Caco-2 (cell line): ENCODE measurements at places on chromosomes 1 and 21. TPM values are rescaled to one million over a fixed set of nuclear protein-coding genes. Genes with fewer than 3 reads are reported as not detected.

DNA sequence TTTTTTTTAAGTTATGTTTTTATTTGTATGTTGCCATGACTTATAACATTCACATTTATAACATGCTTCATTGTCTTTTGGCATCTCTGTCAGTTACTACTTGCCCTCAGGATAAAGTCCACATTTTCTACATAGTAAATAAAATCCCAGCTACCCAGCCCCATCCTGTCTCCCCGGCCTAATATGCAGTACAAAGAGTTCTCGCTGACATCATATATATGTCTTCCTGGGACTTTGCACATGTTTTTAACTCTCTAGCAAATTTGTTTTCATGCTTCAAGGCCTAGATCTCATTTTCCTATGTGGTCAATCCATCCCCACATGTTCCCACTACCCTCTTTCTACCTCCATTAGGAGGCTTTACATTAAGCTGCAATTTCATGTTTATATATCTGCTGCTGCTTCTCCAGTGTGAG is 33.0 kb upstream of the IVNS1ABP start:
- DNase-seq = peak; percentile 10

DNA sequence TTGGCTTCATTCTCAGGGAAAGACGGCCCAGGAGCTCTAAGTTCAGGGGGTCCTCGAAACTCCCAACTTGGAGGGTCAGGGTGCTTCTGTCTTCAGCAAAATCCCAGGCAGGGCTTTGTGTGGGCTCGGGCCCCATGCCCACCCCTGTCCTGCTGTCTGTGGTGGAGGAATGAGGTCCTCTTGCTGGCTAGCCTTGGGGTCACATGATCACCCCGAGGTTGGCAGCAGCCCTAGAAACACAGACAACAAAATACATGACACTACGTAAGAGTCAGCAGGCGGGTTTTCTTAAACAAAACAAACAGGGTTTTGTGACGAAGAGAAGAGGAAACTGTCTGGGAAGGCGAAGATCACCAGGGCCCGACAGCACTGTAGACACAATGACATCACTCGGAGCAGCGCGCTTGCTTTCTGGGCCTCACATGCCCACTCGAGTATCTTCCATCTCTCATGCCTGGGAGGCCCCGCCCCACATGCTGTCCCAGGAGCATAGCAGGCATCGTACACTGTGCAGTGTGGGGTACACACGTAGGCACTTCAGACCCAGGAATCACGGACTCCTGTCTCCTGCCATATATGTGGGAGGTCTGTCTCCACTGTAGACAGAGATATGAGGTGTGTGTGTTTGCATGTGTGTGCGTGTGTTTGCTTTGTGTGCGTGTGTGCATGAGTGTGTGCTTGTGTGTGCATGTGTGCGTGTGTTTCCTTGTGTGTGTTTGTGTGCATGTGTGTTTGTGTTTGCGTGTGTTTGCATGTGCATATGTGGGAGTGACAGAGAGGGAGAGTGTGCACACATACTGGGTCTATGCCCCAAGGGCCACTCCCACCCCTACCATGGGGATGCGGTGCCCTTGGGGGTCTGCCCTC is 94.7 kb downstream of the SIK1 start:
- DNase-seq = peak; percentile 59

The SIM2 gene
- total RNA-seq = 9.4 and 11.5 TPM in 2 replicates

DNA sequence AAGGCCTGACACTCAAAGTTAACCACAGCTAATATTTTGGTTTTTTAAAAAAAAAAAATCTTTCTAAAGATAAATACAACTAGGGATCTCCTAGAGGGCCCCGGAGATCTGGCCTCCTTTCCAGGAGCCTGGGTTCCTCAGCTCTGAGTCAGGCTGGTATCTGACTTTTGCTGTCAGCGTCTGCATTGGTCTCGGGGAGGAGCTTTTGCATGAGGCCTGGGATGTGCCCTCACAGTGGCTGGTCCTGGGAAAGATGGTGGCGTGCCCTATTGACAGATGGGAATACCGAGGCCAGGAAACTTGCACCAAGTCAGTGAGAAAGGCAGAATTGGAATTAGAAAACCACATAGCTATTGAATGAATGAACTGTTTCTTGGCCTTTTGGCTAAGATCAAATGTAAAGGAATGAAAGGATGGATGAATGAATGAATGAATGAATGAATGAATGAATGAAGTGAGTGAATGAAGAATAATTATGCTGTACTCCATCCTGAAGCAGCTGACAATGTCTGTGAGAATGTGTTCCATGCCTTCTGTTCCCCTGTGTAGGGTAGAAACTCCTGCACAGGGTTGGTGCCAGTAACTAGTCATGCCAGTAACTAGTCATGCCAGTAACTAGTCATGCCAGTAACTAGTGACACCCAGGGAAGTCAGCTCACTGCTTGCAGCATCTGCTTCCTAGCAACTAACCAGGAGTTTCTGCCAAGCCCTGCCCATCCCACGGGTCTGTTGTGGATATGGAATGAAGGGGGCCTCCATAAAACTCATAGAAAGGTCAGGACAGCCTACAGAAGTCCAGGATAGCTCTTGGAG is 242.5 kb upstream of the VAMP3 start:
- no peak for DNase-seq

DNA sequence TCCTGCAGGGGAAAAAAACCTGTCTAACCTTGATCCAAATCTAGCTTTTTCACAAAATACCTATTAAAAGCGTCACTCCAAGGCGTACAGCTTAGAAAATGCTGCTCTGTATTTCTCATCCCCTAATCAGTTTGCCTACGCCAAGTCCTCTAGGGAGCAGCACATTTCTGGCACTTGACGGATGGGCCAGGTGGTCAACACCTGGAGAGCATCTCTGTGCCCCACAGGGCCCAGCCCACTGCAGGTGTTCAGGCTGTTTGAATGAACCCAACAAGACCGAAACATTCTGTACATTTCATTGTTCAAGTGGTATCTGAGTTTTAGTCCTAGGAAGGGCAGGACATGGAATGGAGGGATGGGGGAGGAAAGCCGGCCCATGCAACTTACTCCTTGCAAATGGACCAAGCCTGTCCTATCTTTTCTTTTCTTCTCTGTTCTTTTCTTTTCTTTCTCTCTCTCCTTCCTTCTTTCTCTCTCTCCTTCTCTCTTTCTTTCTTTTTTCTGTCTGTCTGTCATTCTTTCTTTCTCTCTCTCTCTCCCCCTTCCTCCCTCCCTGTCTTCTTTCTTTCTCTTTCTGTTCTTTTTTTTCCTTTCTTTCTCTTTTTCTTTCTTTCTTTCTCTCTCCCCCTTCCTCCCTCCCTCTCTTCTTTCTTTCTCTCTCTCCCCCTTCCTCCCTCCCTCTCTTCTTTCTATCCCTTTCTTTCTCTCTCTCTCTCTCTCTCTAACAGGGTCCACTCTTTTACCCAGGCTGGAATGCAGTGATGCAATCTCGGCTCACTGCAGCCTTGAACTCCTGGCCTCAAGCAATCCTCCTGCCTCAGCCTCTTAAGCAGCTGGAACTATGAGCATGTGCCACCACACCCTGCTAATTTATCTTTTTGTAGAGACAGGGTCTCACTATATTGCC is 29.1 kb downstream of the IGFN1 start:
- DNase-seq = no peak

GRCh38 chr1:104440011-104440410 is 690.3 kb downstream of the AMY1C start:
- DNase-seq = no peak

DNA sequence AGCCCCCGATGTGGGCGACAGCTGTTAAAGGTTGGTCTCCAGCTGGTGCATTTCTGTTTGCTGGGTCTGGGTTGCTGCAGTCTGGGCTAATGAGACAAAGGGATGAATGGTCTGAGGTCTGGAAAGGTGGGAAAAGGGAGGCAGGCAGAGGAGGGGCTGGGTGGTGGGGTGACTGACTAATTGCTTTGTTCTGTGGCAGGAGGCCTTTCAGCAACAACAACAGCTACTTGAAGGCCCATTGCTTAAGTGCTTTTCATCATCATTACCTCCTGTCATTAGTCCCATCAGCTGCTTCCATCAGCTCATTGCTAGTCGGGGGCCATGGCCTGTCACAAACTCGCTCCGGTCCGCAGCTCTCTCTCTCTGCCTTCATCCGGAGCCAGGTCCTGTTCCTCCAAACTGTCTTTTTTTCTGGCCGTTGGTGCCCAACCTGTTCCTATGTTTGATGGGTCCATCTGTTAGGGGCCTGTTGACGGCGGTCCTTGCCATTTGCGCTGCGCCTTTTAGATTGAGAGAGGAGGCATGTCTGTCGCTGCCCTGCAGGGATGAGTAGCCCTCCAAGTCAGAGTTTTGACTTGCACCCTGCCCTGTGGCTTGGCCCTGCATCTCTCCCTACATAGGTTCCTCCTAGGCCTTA is 105.6 kb upstream of the PLXNA2 start:
- no peak for DNase-seq

DNA sequence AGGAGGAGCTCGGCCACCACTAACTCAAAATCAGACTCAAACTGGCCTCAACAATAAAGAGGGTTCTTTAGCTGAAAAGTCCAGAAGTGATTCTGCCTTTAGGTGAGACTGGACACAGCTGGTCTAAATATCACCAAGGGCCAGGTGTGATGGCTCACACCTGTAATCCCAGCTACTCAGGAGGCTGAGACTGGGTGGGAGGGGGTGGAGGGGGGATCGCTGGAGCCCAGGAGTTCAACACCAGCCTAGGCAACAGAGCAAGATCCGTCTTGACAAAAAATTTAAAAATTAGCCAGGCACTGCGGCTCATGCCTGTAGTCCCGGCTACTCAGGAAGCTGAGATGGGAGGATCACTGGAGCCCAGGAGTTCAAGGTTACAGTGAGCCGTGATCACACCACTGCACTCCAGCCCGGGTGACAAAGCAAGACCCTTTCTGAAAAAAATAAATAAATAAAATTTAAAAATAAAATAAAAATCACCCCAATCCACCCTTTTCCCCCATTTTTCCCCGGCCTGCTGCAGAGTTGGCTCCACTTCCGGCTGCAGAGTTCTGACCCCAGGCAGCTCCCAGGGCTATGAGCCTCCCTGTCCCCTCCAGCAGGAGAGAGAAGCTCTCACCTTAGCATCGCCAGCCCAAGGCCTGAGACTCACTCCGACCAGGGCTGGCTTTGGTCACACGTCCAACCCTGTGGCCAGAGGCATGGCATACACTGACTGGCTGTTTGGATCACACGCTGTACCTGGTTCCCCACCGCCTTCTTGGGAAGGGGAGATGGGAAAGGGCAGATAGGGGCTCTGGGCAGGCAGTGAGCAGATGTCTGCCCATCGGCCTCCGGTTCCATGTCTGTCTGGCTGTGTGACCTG is 87.3 kb upstream of the IFFO2 start:
- DNase-seq = peak; percentile 26

The SFN gene
- total RNA-seq = 21.4 and 22.1 TPM in 2 replicates

The CHIT1 gene
- not detected in 2 replicates for total RNA-seq

DNA sequence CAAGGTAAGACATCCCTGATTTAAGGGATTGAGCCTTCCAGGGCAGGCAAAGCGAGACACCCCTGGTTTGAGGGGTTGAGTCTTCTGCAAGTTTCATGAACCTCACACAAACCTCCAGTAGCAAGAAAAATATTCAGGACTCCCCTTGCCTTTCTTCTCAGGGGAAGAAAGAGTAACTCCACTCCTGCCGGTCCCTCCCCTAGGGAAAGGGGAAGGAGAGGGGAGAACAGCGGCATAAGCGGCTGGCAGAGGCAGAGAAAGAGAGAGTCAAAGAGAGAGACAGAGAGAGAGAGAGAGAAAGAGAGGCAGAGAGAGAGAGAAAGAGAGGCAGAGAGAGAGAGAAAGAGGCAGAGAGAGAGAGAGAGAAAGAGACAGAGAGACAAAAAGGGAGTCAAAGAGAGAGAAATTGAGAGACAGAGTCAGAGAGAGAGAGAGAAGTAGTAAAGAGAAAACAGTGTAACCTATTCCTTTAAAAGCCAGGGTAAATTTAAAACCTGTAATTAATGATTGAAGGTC is 29.5 kb upstream of the CBR3 start:
- DNase-seq = no peak

DNA sequence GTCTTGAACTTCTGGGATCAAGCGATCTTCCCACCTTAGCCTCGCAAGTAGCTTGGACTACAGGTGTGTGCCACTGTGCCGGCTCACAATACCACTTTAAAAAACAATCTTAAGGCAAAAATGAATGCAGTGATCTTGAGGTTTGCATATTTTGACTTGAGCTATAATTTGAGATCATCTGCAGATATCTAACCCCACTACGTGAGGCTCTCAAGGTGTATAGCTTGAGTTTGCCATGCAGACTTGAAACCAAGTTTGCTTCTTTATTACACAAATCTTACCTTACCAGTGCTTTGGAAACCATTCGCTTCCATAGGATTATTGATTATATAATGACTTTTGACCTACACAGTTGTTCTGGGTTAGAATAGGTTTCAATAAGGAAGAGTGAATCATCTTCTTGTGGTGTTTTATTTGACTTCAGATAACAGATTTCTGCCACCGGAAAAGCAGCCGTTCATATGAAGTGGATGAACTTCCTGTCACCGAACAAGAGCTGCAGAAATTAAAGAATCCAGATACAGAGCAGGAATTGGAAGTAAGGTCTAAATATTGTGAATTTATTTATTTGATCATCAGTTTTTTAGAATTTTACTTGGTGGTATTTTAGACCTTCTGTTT is 155.1 kb downstream of the VPS13D start:
- no peak for DNase-seq

- DNase-seq = no peak
Measured at GRCh38 chr1:184980726-184981125, 6.4 kb upstream of the NIBAN1 start.

DNA sequence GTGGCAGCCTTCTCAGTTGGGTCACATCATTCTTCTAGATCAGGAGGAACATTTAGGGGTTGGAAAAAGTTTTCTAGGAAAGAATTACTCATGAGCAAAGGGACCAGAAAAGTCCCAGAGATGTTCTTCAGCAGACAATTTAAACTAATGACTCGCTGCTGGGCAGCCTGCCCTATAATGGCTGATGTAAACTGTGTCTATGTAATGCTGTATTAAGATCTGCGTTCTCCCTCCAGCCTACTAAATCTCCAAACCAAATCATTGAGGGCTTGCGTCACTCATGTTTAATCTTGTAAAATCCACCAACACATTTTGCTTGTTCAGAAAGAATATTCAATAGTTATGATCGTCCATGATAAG is 92.1 kb downstream of the LRRC8C start:
- DNase-seq = no peak

DNA sequence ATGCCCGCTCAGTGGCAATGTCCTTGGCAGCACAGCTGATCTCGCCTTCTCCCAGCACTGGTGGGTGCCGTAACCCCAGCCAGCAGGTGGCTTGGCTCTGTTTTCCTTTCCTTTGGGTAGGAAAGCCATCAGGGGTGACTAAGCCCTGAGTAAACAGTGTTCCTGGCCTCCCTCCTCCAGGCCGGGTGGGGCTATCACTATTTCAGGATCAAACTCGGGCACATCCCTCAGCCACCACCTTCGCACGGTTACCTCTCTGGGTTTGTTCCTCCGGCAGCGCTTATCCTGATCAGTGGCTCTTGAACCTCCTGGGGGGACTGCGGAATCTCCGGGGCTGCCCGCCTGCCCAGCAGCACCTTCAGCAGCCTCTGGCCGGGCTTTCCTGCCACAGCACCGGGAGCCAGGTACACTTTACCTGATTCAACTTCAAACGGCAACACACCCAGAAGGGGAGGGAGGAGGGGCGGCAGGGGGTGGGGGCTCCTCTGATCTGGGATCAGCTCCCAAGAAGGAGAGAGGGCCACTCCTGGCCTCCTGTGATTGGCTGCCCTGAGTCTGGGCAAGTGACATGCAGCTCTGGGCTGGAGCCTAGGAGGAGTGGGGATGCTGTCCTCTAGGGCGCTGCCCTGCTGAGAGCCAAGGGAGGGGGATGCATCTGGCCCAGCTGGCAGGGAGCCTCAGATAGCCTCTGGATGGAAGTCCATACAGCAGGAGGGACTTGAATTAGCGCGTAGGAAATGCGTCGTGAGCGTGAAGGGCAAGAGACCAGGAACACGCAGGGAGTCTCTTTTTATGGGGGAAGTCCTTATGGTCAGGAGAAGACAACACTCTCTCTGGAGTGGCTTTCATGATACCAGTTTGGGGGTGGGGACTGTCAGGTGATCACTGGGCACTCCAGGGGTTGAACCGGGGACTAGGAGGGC is at the start of gene ASCL5:
ASCL5 (minus strand) TSS at position 353 of the 923 bp plus-strand sequence. CDS start 11,812 bp downstream, outside the sequence.
- peak; percentile 29 for DNase-seq
